ENCODE measurements at places on chromosomes 5 and 9.

- no peak overlapping the region for H3K27ac ChIP-seq
- H3K4me3 ChIP-seq = no peak overlapping the region
- DNase-seq = no peak
These were observed 48.4 kb downstream of the DMRT2 start for GRCh38 chr9:1098551-1098950.

DNA sequence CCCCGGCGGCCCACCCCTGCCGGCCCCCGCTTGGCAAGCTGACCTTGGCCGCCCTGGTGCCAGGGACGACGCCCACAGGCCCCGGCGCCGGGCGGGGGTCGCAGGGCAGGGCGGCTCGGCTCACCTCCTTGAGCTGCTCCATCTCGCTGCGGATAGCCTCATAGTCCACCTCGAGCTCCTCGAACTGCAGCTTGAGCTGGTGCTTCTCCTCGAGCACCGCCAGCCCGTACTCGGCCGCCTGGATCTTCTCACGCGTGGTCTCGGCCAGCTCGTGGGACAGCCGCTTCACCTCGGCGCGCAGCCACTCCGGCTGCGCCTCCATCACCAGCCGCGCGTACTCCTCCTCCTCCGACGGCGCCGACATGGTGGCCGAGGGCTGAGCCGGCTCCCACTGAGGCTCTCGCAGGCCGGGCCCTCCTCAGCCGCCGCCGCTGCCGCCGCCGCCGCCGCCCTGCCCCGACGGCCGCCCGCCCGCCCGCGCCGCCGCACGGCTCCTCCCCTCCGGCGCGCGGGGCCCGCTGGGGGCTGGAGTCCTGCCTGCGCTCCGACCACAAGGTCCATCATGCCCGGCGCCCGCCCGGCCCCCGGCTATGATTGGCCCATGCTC lies at the start of gene BICD2:
BICD2 (minus strand) TSS at position 453 of the 607 bp plus-strand sequence; CDS start at position 364, 89 bp downstream.
- H3K4me3 ChIP-seq = peak within 1 kb of the TSS; percentile 90
- no peak for DNase-seq
- H3K4me1 ChIP-seq = peaks cover 45% of the 10 kb centered on the region
- no peaks in the 10 kb centered on the region for H3K36me3 ChIP-seq
- H3K27me3 ChIP-seq = no peaks in the 10 kb centered on the region
- H3K27ac ChIP-seq = peak within 1 kb of the TSS; percentile 97

DNA sequence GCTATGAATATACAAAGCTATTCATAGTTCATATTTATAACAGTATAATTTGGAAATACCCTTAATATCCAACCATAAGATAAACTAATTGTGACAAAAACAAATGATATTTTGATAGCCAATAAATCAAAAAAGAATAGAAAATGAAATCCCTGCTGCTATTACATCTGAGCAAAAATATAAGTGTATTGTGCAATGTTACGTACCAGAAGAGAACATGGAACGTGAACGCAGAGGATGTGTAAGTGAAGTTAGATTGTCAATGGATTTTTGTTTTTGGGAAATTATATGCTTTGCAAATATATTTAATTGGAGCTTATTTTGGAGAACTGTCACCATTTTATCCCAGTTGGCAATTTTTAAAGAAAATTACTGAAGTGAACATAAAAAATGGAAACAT lies 15.4 kb downstream of the GCNT1 start:
- H3K4me1 ChIP-seq = no peaks in the 10 kb centered on the region
- no peak for DNase-seq
- no peak overlapping the region for H3K27ac ChIP-seq
- no peaks in the 10 kb centered on the region for H3K36me3 ChIP-seq

DNA sequence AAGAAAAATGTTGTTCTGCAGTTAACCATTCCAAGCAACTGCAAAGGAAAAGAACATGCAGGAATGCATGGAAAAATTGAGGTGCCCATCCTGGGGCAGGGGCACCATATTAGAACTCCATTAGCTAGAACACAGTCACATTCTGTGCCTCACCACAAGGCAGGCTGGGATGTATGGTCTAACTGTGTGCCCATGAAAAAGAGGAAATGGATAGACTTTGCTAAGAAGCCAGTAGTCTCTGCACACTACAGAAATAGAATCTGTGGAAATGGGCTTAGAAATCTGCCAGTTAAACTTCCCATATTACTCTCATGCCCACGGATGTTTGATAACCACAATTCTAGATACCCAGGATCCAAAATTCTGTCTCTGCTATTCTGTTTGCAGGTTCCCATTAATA lies 423.8 kb upstream of the SMARCA2 start:
- no peaks in the 10 kb centered on the region for H3K4me1 ChIP-seq
- H3K27me3 ChIP-seq = no peaks in the 10 kb centered on the region
- no peaks in the 10 kb centered on the region for H3K36me3 ChIP-seq
- no peak overlapping the region for H3K4me3 ChIP-seq
- H3K27ac ChIP-seq = no peak overlapping the region

DNA sequence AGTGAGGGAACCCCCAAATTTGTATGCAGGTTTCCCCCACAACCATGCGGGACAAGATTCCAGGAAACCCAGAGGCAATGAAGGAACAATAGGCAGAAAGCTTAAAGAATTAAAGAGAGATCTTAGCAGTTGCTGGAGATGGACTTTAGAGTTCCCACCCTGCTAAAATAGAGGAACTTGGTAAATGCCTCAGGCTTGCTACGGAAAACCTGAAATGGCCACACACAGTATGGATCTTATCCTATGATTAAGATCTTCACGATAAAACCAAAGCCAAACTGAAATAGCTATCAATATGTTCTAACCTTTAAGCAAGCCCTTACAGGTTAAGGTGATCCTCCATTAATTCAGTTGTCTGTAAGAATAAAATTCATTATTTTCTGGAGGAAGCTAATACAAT lies 148.3 kb downstream of the RANBP17 start:
- H3K36me3 ChIP-seq = no peaks in the 10 kb centered on the region
- H3K27me3 ChIP-seq = no peaks in the 10 kb centered on the region
- H3K27ac ChIP-seq = no peak overlapping the region

DNA sequence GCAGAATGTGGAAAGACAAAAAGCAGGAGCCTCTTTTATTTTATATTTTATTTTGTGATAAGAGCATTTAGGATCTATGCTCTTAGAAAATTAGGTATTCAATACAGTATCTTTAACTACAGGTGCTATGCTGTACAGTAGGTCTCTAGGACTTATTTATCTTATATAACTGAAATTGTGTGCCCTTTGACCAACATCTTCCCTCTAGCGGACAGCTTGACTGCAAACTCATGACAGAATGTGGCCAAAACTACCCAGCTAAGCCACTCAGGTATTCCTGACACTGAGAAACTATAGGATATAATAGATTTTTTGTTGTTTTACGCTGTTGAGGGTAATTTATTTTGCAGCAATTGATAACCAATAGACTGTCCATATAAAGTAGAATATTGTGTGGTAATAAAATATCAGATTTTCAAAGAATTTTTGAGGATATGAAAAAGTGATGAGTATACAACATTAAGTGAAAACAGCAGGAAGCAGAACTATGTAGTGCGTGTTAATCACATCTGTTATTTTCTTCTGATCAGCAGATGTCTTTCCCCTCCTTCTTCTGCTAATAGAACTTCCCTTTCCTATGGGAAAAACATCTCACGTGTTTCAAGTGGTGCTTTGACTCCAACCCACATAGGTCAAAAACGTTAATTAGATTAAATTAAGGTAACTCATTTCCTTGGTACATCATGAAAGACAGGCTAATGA lies 69.9 kb upstream of the SELENOP start:
- DNase-seq = no peak
- no peak overlapping the region for H3K4me3 ChIP-seq
- no peak overlapping the region for H3K27ac ChIP-seq

GRCh38 chr9:121756474-121757280 lies 105.2 kb downstream of the DAB2IP start:
- no peaks in the 10 kb centered on the region for H3K27me3 ChIP-seq
- H3K27ac ChIP-seq = no peak overlapping the region
- H3K4me3 ChIP-seq = no peak overlapping the region
- no peak for DNase-seq

GRCh38 chr5:78533356-78533755 lies 115.2 kb downstream of the LHFPL2 start:
- H3K27ac ChIP-seq = no peak overlapping the region
- no peaks in the 10 kb centered on the region for H3K4me1 ChIP-seq
- peak; percentile 30 for DNase-seq
- H3K4me3 ChIP-seq = no peak overlapping the region

GRCh38 chr5:134119720-134120119 lies 5.2 kb downstream of the TCF7 start:
- H3K36me3 ChIP-seq = peaks cover 15% of the 10 kb centered on the region
- H3K27me3 ChIP-seq = no peaks in the 10 kb centered on the region
- H3K4me1 ChIP-seq = peaks cover 35% of the 10 kb centered on the region
- DNase-seq = no peak

Measured in HepG2 (cell line).